ENCODE measurements at places on chromosomes 4 and X. TPM values are rescaled to one million over a fixed set of nuclear protein-coding genes. Genes with fewer than 3 reads are reported as not detected.

ABCG2 gene
- 0.12 TPM for total RNA-seq

- no peak overlapping the region for H3K4me3 ChIP-seq
- H3K27ac ChIP-seq: no peak overlapping the region
- no peaks in the 10 kb centered on the region for H3K27me3 ChIP-seq
- H3K36me3 ChIP-seq: no peaks in the 10 kb centered on the region
- no peak for DNase-seq
- peaks cover 30% of the 10 kb centered on the region for H3K4me1 ChIP-seq
Measured at GRCh38 chr4:113943863-113944262, 35.6 kb downstream of the ARSJ start.

- no peaks in the 10 kb centered on the region for H3K36me3 ChIP-seq
- no peak overlapping the region for H3K4me3 ChIP-seq
- H3K4me1 ChIP-seq: no peaks in the 10 kb centered on the region
- DNase-seq: no peak
- no peak overlapping the region for H3K27ac ChIP-seq
Measured at GRCh38 chr4:32163125-32163524, 1443.0 kb downstream of the PCDH7 start.

ATP6AP2 gene
- total RNA-seq: 69.4 TPM

GRCh38 chrX:153909024-153909979 is 4.8 kb downstream of the AVPR2 start:
- peaks cover 14% of the 10 kb centered on the region for H3K27me3 ChIP-seq
- no peak overlapping the region for H3K27ac ChIP-seq
- H3K4me1 ChIP-seq: no peaks in the 10 kb centered on the region
- no peak for DNase-seq
- H3K36me3 ChIP-seq: no peaks in the 10 kb centered on the region
- H3K4me3 ChIP-seq: no peak overlapping the region

KDR gene
- 0.37 TPM for total RNA-seq

DNA sequence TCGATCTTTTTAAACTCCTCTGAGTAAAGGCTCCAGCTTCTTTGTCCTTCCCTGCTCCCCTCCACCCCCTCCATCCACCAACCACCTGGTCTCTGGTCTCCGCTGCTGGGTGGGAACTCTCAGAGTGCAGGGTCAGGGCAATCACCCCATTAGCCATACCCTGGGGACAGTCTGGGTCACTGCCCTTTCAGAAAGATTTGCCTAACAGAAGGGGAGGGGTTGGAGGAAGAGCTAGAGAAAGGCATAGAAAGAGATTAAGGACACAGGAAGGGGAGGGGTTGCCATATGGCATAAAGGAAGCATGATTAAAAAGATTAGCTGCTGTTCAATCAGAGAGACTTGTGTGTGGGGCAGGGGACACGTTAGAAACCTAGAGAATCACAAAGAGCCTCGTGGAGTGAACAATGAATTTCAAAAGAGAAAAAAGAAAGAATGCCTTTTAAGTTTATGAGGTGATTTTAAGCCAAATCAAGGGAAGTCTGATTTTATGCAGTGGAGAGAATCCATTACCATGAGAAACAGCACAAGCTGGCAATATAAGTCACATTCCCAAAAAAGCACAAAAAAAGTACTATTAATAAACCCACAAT is 115.5 kb upstream of the ACSL4 start:
- no peaks in the 10 kb centered on the region for H3K36me3 ChIP-seq
- DNase-seq: no peak
- no peak overlapping the region for H3K27ac ChIP-seq
- H3K4me3 ChIP-seq: no peak overlapping the region
- peaks cover 6% of the 10 kb centered on the region for H3K4me1 ChIP-seq

- H3K27me3 ChIP-seq: no peaks in the 10 kb centered on the region
- H3K27ac ChIP-seq: no peak overlapping the region
- no peaks in the 10 kb centered on the region for H3K4me1 ChIP-seq
- H3K36me3 ChIP-seq: no peaks in the 10 kb centered on the region
- H3K4me3 ChIP-seq: no peak overlapping the region
Measured at GRCh38 chrX:153474718-153475117, 4.3 kb upstream of the HAUS7 start.

HELT gene
- not detected for total RNA-seq

MND1 gene
- total RNA-seq: 9.7 TPM

SOX3 gene
- not detected for total RNA-seq

TMEM47 gene
- total RNA-seq: 1.6 TPM

DCAF8L2 gene
- not detected for total RNA-seq

IL13RA1 gene
- 32.4 TPM for total RNA-seq

CXorf49B gene
- total RNA-seq: not detected

RS1 gene
- not detected for total RNA-seq

SGMS2 gene
- 85.3 TPM for total RNA-seq

DNA sequence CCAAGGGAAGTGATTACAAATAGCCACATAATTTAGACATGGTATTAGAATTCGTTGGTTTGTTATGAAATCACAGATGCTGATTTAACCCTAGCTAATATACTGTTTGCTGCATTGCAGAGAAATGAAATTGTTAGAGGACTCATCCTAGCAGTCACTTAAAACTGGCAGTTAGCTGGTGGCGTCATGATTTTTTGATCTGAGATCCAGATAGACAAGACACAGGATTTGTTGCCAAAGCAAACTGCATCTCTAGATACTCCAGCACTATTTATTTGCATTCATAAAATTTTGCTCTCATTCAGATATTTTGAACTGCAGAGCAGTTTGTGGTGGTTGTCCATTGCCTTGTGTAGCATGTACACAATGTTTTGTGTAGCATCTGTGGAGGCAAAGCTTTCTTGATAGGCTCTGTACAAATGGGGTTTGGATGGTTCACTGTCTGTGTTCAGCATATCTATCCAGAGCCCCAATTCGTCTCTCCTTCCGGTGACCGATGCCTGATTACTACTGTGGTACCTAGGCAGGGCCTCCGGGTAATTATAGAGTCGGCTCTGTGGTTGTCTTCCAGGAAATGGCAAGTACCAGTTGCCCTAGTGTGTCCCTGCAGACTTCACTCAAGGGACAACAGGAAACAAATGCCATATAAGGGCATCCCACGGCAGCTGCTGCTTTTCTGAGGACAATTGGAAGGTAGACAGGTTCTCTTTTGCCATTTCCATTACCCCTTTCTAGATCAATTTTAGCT is 30.1 kb upstream of the SPARCL1 start:
- DNase-seq: no peak
- no peak overlapping the region for H3K4me3 ChIP-seq
- H3K36me3 ChIP-seq: no peaks in the 10 kb centered on the region

UGT2A1 gene
- not detected for total RNA-seq

DNA sequence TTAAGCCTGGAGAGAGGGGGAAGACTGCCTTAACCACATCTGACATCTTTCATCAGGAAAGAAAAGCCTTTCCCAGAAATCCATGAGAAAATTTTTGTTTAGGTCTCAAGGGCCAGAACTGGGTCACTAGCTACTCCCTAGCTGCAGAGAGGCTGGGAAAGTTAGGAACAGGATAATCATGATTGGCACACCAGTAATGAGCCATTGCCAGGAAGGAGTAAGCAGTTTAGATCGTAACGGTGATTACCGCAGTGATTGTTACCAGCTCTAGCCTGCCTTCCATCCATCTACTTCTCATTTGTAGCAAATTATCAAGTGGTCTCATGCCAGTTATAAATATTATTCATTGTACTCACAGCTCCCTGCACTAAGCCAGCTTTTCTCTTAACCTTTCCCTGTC is 22.7 kb upstream of the STX18 start:
- no peak overlapping the region for H3K4me3 ChIP-seq
- no peak overlapping the region for H3K27ac ChIP-seq
- peaks cover 6% of the 10 kb centered on the region for H3K36me3 ChIP-seq
- DNase-seq: no peak
- H3K27me3 ChIP-seq: no peaks in the 10 kb centered on the region
- H3K4me1 ChIP-seq: no peaks in the 10 kb centered on the region

GRCh38 chr4:148056879-148057278 is 325.0 kb downstream of the ARHGAP10 start:
- peak; percentile 78 for DNase-seq
- H3K4me1 ChIP-seq: peaks cover 5% of the 10 kb centered on the region
- no peaks in the 10 kb centered on the region for H3K27me3 ChIP-seq
- H3K27ac ChIP-seq: no peak overlapping the region
- no peak overlapping the region for H3K4me3 ChIP-seq

GRCh38 chrX:38437093-38437492 is 84.7 kb downstream of the OTC start:
- no peaks in the 10 kb centered on the region for H3K4me1 ChIP-seq
- DNase-seq: peak; percentile 9
- H3K27me3 ChIP-seq: peaks cover 45% of the 10 kb centered on the region
- no peaks in the 10 kb centered on the region for H3K36me3 ChIP-seq
- H3K27ac ChIP-seq: no peak overlapping the region

- peaks cover 5% of the 10 kb centered on the region for H3K36me3 ChIP-seq
- H3K27me3 ChIP-seq: no peaks in the 10 kb centered on the region
- DNase-seq: no peak
- no peak overlapping the region for H3K4me3 ChIP-seq
- H3K4me1 ChIP-seq: peaks cover 5% of the 10 kb centered on the region
Measured at GRCh38 chr4:36209941-36210649, 34.2 kb downstream of the ARAP2 start.

Measured in MCF 10A (cell line).